Heart right ventricle (tissue), 16 donors: ENCODE measurements at places on chromosomes 4 and X.

GRCh38 chr4:8730159-8730558 is 137.6 kb downstream of the CPZ start:
- DNase-seq, result no peak

GRCh38 chr4:157185363-157185762 is 35.2 kb upstream of the GRIA2 start:
- no peak for DNase-seq

DNA sequence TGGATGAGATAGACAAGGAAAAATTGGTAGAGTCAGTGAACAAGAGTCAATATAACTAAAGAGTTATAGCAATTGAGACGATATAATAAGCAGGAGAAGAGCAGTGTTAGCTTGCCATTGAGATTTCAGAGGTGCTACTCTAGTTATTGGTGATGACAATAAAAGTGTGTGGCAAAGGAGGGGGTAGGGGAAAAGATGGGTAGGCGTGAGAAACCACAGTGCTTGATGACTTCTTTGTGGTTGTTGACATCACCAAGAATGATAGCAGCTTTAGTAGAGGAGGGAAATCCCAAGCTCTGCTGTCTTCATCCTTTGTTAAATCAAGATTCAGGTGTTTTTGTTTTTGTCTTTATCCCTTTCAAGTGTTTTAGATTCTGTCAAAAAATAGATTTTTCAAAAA is 179.9 kb upstream of the PPP3CA start:
- DNase-seq, result no peak

DNA sequence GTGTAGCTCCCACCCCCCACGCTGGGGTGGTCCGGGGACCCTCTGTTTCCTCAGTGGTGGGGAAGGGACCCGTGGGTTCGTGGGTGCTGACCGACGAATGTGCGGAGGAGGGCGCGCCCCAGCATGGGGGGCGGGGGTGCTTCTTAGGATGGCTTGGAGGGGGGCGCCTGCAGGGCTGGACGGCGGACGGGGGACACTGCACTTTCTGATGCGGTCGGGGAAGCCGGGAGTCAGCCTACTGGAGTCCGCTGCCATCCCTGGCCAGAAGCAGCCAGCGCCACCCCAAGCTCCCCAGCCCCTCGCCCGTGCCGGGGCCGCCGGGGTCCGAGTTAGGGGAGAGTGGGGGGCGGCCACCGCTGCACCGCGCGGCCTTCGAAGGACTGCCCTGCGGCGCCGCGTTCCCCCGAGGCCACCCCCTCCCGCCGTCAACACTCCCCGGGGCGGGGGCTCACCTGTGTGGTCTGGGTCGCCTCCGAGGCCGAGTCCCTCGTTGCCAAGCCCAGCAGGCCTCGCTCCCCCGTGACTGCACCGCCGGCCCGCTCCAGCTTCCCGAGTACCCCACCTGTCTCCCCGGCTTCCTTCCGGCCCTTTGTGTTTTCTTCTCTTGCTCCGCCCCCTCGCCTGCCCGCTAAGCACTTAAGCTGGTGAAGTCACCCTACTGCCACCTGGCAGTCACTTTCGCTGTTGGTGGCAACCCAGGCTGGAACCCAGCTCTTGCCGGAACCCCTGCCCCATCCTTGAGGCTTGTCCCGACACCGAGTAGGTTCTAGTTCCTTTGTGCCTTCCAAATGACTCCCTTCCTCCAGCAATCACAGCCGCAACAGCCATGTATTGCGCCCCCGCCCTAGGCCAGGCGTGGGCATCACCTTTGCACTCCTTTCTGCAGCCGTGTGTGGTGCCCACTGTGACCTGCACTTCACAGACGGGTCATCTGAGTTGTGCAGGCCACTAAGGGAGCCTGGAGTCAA is at the start of gene OCIAD2:
Gene OCIAD2 (minus strand): TSS at position 569 of the 968 bp plus-strand sequence. CDS start 2,225 bp downstream, outside the sequence.
- peak; percentile 50 for DNase-seq

GRCh38 chrX:43500246-43500645 is 155.9 kb upstream of the MAOA start:
- DNase-seq, result no peak

GRCh38 chr4:157964463-157964862 is 208.4 kb downstream of the GASK1B start:
- no peak for DNase-seq

- DNase-seq, result no peak
Observed at GRCh38 chr4:38069271-38069760, 109.1 kb downstream of the PTTG2 start.

- peak; percentile 49 for DNase-seq
Observed at GRCh38 chr4:119646347-119647071, 17.9 kb upstream of the PDE5A start.

DNA sequence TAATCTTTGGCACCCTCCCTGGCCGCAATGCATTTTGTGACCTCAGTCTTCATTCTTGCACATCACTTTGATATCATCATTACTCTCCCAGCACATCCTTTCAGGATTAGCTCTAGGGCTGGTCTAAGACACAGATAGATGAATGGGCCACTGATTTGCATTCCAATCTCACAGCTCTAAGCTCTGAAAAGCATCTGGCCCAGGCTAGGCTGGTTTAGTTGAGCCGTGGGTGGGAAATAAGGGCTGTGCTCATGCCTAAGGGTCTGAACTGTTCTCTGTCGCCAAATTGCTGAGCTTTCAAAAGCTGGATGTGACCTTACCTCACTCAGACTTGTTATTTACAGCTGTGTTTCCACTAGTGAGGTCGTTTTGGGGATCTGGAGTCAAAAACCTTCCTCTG is 30.0 kb upstream of the SLC9A7 start:
- no peak for DNase-seq

- no peak for DNase-seq
Observed at GRCh38 chrX:37776987-37777325, 2.9 kb upstream of the CYBB start.

DNA sequence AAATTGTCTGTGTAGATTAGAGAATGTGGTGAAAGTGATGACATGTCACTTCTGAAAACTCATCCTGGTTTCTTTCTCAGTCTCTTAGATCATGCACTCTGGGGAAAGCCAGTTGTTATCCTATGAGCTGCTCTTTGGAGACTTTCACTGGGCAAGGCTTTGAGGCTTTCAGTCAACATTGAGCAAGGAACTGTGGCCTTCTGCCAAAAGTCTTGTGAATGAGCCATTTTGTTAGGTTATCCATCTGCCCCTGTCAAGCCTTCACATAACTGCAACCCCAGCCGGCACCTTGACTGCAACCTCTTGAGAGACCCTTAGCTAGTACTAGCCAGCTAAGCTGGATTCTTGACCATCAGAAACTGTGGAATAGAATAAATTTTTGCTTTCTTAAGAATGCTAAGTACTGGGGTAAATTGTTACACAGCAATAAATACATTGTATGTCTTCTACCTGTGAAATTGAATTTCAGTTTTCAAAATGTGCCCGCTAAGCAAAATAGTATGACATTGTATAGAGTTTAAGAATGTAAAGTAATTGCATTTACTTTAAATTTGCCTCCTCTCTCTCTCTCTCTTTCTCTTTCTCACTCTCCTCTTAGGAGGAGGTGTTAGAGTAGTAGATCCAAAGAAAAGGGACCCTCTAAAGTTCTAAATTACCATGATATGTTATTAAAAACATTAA is 1273.0 kb downstream of the RAPGEF2 start:
- no peak for DNase-seq

- peak; percentile 62 for DNase-seq
Observed at GRCh38 chr4:186587416-186588018, 32.1 kb upstream of the MTNR1A start.

- DNase-seq, result no peak
Observed at GRCh38 chr4:74615411-74615810, 170.5 kb downstream of the AREG start.

DNA sequence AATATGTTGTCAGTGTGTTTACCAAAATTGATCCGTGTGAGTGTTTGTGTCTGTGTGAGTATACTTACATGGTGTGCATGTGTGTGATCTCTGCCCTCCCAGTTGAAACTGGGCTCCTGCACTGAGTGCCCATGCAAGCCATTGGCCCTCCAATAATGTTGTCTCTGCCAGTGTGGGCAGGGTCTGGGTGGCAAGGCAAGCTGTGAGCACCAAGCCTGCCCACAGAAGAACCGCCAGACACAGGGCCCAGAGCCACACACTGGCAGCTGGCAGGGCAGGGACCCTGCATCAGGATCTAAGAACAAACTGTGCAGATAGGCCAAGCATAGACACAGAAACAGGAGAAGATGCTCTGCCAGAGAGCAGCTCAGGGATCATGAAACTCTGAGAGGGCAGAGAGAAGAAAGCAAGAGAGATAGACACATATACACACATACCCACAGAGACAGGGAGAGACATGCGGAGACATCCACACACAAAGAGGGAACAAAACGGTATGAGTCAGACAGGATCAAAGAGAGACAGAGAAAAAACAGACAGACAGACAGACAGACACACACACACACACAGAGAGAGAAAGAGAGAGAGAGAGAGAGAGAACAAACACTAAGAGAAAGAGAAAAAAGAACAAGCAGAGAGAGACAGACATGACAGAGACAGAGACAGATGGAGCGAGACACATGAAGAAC is 555.0 kb downstream of the MID1IP1 start:
- DNase-seq, result no peak

- no peak for DNase-seq
Observed at GRCh38 chr4:183507925-183508696, 3.3 kb downstream of the ING2 start.

- no peak for DNase-seq
Observed at GRCh38 chr4:140271553-140271952, 101.9 kb upstream of the SCOC start.
